ENCODE measurements at places on chromosomes 4 and X.

DNA sequence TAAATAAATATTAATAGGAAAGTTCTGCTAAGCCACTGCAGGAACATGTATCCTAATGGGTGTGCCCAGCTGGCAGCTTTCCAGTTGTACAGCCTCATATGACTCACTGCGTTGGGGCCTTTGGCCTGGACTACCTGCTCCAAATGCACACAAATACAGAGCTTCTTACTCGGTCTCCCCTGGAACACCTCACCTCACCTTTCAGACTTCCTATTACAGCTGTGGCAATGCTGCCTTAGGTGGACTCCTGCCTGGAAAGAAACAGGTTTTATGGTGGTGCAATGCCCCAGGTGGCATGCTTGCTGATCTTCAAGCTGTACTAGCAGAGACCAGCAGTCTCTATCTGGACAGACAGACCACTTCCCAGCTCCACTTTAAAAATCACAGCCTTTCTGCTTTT, 85.7 kb upstream of the EXOC1L start:
- DNase-seq: no peak

DNA sequence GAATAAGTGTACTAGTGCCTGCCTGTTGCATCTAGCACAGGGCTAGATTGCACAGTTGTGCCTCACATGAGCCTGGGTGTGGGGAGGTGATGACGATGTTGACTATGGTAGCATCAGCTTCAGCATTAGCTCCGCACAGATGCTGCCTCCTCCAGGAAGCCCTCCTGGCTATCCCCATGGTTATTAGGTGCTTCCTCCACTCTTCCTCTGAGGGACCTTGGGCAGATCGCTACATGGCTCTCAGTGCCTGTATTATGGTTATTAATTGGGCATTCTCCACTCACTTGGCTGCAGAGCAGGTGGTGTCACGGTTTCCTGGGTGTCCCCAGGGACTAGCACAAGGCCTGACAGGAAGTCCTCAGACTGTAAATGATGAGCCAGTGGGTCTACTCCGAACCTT, 325.6 kb downstream of the ARHGAP10 start:
- no peak for DNase-seq

DNA sequence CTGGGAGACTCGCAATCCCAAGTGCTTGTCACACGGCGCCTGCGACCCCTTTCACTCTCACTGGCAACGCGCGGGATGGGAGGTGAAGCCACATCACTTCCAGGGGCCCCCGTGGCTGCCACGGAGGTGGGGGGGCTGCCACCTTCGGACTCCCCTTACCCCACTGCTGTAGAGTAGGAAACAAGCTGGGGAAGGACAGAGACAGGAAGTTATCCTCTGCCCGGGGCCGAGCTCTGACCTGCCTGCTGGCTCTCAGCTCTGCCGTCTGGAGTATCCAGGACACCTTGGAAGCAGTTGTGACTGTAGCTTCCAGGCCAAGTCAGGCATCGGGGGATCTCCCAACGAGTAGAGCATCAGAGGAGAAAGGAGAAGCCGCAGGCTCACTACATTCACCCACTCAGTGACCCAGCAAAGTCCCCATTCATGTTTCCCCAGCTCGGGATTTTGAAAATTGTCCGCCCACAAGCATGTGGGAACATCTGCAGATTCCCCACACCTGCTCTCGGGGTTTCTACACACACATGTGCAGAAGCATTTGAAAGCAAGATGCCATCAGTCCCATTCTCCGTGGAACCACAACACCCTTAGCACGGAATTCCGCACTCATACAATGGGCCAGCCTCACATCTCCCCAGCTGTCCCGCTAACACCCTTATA, 10.8 kb downstream of the PDZD4 start:
- no peak for DNase-seq

DNA sequence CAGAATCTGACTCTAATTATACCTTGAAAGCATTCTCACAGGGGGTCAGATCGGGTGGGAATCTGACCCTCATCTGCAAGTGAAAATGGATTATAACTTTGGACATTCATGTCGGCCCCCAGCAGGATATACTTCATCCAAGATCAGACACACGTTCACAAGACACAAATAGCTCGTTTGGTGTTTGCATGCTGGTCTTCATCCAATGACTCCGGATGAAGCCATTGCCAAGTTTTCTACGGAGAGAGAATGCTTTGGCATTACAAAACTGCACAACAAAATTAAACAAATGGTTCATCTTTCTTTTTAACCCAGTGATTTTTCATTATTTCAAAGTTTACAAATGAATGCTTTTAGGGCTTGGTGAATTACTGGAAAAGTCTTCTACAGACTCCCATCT, 105.5 kb downstream of the MID1 start:
- DNase-seq: no peak

GRCh38 chrX:72100824-72101351, 30.8 kb downstream of the RTL5 start:
- peak; percentile 39 for DNase-seq

GRCh38 chr4:113760094-113760794, 1.3 kb downstream of the CAMK2D start:
- no peak for DNase-seq

- no peak for DNase-seq
Measured at GRCh38 chr4:100882661-100883060, 364.8 kb upstream of the EMCN start.

- DNase-seq: no peak
Measured at GRCh38 chr4:168317621-168318020, 931 bp downstream of the DDX60 start.

DNA sequence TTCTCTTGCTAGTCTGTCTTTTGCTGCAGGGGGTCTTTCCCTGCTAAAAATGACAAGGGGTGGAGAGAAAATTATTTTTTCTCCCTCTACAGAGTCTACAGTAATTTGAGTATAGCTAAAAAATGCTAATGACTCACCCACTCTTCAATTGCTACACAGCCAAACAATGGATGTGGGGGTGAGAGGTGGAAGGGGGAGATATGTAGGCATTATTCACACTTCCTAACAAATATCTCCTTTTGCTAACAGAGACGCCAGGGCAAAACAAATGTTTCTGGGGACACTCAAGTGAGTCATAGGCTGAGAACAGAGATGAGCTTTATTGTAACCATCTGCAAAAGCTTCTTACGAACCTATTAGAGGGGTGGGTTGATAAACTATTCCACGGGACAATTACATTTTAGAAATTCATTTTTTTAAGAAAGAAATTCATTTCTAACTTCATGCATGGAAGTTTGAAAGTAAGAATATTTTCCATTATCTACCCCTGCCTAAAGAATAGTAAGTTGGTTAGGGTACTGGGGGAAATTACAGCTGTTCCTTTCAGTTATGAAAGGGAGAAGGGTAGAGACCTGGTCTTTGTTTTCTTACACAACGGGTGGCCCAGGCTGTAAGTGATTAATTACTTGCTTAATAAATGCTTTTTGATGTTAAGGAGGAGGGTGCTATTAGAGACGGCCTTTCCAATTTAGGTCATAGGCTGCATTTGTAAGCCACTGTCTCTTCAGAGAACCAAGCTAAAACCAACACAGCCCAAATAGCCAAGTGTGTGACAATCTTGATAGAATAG, 12.8 kb downstream of the SCD5 start:
- DNase-seq: no peak

DNA sequence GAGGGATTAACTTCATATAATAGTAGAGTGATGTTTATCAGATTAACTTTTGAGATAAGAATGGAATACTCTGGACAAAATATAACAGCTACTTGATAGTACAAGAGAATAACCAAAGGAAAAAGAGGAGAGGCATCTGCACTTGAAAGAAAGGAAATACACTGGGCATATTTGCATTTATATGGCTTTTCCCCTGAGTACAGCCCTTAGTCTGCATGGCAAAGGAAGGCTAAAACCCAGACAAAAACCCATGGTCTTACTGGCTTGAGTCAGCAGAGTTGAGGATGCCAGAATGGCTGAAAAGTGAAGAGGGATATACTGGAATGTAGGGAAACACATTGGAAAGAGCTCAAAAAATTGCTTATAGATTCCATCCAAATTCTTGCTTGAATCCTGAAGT, 101.6 kb downstream of the COL4A5 start:
- no peak for DNase-seq

GRCh38 chrX:78769101-78769755, 21.7 kb downstream of the LPAR4 start:
- DNase-seq: no peak

DNA sequence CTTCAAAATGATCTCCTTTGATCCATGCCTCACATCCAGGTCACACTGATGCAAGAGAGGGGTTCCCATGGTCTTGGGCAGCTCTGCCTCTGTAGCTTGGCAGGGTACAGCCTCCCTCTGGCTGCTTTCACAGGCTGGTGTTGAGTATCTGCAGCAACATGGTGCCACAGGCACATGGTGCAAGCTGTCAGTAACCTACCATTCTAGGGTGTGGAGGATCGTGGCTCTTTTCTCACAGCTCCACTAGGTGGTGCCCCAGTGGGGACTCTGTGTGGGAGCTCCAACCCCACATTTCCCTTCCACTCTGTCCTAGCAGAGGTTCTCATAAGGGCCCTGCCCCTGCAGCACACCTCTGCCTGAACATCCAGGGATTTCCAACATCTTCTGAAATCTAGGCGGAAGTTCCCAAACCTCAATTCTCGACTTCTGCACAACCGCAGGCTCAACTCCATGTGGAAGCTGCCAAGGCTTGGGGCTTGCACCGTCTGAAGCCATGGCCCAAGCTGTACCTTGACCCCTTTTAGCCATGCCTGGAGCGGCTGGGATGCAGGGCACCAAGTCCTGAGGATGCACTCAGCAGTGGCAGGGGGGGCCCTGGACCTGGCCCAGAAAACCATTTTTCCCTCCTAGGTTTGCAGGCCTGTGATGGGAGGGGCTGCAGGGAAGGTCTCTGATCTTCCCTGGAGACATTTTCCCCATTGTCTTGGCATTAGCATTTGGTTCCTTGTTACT, 137.8 kb upstream of the NUDT6 start:
- no peak for DNase-seq

DNA sequence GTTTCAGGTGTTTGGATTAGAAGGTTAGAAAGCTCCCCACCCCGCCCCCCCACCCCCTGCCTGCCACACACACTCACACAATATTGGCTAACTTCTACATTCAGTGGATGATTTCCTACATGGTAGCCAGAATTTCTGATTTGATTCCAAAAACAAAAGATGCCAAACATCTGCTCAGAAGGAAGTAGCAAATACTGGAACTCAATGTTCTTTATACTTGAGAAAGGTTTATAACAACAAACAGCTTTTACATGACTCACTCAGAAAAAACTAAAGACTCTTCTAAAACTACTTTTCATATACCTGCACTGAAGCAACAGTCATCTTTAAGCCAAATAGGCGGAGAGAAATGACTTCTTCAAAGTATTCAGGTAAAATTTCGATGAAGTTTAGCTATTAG, 750.5 kb upstream of the POU3F4 start:
- DNase-seq: no peak

GRCh38 chrX:129983575-129984110, 1.2 kb downstream of the BCORL1 start:
- DNase-seq: no peak
